ENCODE measurements at places on chromosomes 13 and 19.
A peak's percentile ranks its signal among the peaks of the same experiment; 100 is the strongest.

DNA sequence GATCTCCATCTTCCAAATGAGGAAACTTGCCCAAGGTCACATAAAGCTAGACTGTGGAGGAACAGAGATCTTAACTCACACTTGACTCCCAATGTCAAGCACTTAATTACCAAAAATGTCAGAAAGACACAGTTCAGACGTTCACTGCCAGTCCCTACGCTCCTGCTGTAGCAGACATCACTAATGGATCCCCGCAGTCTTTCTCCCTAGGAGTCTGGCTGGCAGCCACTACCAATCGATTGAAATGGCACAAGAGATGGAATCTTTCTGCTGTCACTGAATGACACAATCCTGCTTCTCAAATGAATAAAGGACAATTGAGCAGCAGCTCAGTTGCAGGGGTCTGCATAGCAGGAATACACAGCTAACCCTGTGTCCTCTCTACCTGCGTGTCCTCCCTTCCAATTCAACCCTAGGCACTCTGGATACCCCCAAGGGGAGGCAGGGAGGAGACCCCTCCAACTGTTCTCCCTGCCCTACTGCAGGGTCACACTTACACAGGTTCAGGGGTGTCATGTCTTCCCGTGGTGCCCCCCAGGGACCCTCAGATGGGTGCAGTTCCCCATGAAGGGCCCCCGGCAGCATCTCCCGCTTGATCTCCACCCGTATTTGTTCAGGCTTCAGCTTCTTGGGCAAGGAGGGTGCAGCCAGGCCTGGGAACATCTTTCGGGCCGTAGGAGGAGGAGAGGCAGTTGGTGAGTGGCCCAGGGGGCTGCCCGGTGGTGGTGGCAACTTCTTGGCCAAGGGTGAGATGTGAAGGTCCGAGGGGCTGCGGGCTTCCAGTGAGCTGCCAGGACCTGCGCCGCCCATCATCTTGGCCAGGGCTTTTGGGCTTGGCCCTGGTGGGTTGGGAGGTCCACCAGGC, 7.9 kb upstream of the AKAP8L start:
- no peak for DNase-seq

- no peak for DNase-seq
Measured at GRCh38 chr13:87622971-87623370, 48.2 kb upstream of the SLITRK5 start.

DNA sequence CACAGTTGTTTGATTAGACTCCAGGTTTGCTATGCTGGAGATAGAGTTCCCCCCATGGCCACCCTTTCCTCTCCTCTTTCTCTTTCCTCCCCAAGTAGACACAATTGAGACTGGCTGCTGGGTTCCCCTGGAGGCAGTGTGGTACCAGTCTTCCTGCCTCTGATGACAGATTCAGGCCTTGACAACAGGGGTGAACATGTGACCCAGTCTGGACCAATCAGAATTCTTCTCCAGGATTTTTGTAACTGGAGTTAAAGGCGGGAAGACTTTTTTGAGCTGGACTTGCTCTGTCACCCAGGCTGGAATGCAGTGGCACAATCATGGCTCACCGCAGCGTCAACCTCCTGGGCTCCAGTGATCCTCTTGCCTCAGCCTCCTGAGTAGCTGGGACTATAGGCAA, 48.7 kb downstream of the CCNE1 start:
- DNase-seq, result no peak

GRCh38 chr19:17778968-17779929, 15.7 kb upstream of the B3GNT3 start:
- DNase-seq, result peak; percentile 83

DNA sequence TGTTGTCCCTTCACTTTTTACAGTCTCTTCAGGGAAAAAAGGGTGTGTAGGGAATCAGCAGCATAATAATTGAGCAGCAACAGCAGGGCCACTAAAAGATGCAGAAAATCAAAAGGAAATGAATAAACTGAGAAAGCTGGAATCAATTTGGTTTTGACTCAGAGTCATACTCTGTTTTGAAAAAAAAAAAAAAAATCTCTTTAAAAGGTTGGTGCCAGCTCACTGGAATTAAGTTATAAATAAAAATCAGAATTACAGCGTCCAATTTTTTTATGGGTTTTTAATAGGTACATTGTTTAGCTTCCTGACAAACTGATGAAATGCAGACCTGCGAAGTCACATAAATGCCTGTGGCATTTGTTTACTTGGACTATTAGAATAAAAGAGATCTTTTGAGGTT, 231.9 kb downstream of the COG6 start:
- DNase-seq, result no peak

- no peak for DNase-seq
Measured at GRCh38 chr19:55158848-55159749, 1.6 kb upstream of the TNNI3 start.

- DNase-seq, result no peak
Measured at GRCh38 chr19:48393559-48394330, at the start of gene GRIN2D. GRIN2D (plus strand) TSS chr19:48393668; CDS start chr19:48398393, 4,725 bp downstream.

GRCh38 chr13:99258946-99259345, 767 bp upstream of the GPR18 start:
- peak; percentile 82 for DNase-seq

GRCh38 chr19:48340995-48341394, 15.6 kb downstream of the EMP3 start:
- DNase-seq, result no peak

DNA sequence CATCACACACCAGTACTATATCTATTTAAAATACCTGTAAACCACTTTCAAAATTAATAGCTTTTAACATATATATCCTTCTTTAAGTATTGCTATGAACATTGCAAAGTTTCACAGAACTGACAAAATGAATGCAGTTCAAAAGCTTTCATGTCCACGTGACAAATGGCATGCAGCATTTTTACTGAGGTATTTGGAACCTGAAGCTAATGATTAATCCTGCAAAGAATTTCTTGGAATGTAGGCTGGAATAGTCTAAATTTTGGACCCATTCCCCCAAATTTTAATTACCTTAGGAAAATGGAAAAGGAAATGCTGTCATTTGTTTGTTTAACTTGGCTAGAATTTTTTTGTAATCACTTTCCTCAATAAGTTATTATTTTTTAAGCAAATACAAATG, 423.8 kb upstream of the GPC6 start:
- no peak for DNase-seq

- DNase-seq, result no peak
Measured at GRCh38 chr13:100148422-100148821, 59.5 kb downstream of the PCCA start.

DNA sequence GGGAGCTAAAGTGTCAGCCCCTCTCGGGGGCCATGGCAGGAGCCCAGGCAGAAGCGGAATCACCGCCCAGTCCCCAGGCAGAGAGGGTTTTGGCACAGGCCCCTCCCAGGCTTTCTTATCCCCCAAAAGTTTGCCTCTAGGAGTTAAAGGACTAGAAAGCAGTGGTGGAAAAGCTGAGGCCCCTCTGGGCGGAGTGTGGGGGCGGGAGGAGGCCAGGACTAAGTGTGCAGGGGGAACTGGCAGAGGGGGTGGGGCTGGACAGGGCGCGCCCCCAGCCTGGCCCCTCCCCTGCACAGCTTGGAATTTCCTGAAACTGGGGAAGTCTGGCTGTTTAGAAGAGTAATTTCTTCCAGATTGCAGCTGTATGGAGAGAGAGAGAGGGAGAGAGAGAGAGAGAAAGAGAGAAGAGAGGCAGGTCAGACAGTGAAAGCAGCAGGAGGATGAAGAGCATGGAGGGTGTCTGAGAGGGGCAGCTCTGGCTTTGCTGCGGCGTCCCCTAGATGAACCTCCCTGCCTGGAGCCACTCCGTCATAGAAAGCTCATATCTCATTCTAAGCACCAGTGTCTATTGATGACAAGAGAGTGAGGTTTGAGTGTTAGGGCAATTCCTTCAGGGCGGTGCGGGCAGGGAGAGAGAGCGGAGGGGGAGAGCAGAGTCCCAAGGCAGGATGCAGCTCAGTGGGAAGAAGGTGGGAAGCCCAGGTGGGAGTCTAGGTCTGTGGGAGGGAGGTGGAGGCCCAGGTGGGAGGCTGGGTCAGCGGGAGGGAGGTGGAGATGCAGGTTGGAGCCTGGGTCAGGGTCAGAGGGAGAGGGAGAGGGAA, at the start of gene CDC42EP5:
TSS of gene CDC42EP5 (minus strand) at position 226 of the 821 bp plus-strand sequence. CDS start 7,749 bp downstream, outside the sequence.
- peak; percentile 87 for DNase-seq

GRCh38 chr19:18761531-18762110, 29.5 kb downstream of the COMP start:
- DNase-seq, result no peak

GRCh38 chr13:32001154-32001768, 30.3 kb upstream of the FRY start:
- peak; percentile 72 for DNase-seq

GRCh38 chr19:2726160-2726855, 5.1 kb upstream of the DIRAS1 start:
- DNase-seq, result no peak

DNA sequence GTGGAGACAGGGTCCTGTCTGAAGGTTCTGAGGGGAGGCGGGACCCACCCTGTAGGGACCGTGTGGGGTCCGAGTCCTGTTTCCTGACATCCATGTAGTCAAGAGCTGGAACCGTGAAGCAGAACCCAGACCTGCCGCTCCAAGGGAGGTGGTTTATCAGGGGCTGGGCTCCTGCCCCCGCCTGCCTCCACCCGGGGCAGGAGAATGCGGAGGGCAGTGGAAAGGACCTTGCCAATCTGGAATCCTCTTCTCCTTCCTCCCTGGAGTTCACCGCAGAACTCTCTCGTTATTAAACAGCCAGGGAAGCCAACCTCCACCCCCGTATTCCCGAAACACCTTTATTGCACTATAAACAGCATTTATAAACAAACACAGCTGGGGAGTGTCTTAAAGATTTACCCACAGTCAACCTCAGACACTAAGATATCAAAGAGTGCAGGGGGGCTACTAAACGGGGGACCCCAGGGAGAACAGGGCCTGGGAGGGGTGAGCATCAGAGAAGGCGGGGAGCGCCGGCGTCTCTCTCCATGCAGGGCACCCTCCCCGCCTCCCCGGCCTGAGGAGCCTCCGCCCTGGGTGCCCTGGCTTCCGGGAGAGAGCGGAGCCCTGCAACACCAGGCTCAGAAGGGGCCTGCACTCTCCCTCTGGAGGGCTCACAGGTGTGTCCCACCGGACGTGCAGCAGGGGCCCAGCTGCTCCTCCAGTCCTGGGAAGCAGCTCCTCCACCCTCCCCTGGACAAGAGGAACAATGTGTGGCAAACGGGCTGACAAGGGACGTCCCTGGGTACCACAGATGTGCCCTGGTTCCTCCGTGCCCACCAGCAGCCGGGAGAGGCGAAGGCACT, 3.6 kb downstream of the C2CD4C start:
- DNase-seq, result no peak
